ENCODE measurements at places on chromosomes 11 and 22. TPM values are rescaled to one million over a fixed set of nuclear protein-coding genes. Genes with fewer than 3 reads are reported as not detected.
A peak's percentile ranks its signal among the peaks of the same experiment; 100 is the strongest.

GRCh38 chr11:19951558-19952115 is 208.6 kb downstream of the DBX1 start:
- peak; percentile 79 for DNase-seq

- no peak for DNase-seq
Measured at GRCh38 chr11:6565988-6566703, 37.3 kb downstream of the RRP8 start.

- DNase-seq = no peak
Measured at GRCh38 chr11:70667767-70668166, 269.4 kb downstream of the CTTN start.

GRCh38 chr11:12968826-12969225 is 40.3 kb upstream of the RASSF10 start:
- no peak for DNase-seq

DNA sequence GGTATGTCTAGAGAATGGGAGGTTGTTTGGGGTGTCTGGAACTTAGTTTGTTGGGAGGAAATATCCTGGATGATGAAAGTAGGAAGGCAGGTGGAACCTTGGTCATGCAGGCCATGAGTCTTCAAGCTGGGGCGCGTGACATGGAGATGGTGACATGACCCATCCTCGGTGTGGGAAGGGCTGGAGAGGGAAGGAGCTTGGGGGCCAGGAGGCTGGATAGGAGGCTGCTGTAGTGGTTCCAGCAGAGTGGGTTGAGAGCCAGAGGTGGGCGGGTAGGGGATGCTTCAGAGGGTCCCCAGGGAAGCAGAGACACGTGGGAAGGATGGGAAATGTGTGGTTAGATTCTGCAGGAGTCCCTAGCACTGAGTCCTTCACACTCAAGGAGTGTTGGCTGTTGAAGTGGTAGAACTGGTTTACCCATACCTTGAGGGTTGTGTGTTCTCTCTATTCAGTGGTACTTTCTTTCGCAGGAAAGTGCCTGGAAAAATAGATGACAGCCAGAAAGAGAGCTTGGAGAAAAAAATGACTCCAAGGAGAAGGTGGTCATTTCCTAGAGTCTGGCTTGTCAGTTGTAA is 56.8 kb downstream of the LDLRAD3 start:
- no peak for DNase-seq

GRCh38 chr11:31802609-31802989 is 8.5 kb downstream of the PAX6 start:
- no peak for DNase-seq

GRCh38 chr11:129696309-129696989 is 119.2 kb upstream of the TMEM45B start:
- no peak for DNase-seq

DNA sequence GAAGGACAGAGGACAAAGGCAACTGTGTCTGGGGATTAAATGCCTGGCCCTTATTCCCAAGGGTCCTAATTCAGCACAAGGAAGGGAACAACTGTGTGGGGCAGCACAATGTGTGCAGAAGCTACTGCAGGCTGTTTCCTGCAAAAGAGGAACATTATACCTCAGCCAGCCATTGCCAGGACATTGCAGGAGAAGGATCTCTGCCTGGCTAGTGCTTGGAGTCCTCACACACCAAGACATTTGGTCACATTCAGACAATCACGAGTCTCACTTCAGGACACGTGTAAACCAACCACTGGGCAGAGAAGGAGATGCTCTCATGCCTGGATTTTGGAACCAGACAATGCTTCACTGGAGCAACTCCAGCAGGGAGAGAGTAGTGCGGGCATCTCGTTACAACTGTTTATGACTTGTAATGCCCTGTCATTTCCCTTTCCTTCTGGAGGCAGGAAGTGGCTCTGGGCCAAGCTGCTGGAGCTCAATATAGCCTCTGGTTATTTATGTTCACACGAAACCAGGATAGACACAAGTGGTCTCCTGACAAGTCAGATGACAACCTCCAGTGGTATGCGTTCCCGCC is 23.9 kb upstream of the ZC3H12C start:
- peak; percentile 82 for DNase-seq

DNA sequence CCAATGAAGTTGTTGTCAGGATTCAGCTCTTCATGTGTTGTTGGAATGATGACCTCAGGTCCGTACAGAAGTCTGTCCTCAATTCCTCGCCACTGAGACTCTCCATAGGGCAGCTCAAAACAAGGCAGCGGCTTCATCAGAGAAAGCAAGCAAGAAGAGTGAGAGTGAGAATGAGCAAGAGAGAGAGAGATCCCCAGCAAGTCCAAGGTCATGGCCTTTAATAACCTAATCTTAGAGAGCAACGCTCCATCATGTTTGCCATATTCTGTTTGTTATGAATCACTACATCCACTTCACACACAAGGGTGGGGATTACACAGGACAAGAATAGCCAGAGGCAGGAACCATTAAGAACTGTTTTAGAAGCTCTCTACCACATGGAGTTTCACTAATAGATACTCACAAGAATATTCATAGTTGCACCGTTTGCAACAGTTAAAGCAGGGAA is 23.3 kb upstream of the MMP7 start:
- no peak for DNase-seq

- no peak for DNase-seq
Measured at GRCh38 chr22:39501644-39502108, 414 bp upstream of the MIEF1 start.

DNA sequence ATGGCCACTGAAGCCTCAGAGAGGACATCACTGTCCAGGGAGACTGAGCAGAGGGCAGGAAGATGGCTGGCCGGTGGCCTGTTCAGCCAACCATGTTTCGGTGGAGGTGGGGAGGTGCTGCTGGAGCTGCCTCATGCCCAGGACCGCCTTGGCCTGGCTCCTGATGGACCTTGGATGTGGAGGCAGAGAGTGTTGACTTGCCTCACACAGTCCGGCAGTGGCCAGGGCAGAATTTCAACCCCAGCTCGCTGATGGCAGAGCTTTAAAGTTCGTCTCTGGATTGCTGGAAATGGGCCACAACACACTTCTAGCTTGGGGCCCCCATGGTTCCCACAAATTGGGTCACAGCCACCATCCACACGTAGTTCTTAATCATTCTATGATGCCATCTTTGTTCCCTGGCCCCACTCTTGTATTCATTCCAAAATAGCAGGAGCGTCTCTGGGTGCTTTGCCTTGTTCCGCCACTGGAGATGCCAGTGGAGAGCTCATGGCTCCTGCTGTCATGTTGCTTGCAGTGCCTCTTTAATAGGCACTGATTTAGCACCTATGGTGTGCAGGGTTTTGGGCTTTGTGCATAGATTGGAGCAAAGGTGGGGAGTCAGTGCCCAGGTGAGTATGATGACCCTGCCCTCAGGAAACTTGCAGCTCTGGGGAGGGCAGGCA is 5.6 kb downstream of the MAPK8IP1 start:
- no peak for DNase-seq

DNA sequence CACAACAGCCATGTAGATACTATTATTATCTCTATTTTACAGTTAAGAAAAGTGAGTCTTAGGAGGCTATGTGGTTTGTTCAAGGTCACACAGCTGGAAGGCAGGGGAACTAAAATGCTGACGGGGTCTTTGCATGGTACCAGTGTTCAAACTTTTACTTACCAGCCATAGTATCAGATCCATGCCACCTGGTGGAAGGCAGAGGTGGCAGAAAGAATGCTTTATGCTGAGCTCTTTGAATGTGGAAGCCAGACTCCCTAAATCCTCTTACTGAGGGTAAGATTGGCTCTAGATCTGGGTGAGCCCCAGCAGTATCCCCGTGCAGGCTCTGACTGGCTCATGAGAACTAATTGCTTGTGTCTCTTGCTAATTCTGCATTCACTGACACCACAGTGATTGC is 54.3 kb upstream of the NAV2 start:
- DNase-seq = no peak

GRCh38 chr11:34151166-34151565 is 45.7 kb downstream of the NAT10 start:
- no peak for DNase-seq

DNA sequence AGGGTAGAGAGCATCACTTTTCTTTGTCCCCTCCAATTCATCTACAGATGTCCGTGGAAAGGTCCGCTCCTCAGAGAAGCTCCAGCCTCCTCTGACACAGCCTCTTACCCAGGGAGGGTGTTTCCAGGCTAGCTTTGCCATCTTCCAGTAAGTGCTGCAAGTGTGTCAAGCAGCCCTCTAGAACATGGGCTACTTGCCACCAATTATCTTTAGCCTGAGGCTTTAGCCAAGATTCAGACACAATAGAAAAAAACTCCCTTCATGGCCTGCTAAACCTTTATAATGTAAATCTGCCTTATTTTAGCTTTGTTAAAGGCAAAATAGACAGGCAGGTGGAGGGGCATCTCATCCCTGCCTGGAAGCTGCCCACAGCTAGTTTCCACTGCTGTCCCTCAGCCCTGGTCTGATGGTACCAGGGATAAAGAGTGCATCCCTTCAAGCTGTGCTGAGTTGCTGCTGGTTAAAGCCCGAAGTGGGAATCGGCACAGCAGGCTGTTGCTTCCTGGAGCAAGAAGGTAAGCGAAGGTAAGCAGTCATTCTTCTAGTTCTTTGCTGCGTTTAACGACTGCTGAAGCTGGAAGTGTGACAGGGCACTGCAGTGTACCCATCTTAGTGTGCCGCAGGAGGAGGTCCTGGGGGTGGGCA is 190.1 kb upstream of the E2F8 start:
- peak; percentile 90 for DNase-seq

DNA sequence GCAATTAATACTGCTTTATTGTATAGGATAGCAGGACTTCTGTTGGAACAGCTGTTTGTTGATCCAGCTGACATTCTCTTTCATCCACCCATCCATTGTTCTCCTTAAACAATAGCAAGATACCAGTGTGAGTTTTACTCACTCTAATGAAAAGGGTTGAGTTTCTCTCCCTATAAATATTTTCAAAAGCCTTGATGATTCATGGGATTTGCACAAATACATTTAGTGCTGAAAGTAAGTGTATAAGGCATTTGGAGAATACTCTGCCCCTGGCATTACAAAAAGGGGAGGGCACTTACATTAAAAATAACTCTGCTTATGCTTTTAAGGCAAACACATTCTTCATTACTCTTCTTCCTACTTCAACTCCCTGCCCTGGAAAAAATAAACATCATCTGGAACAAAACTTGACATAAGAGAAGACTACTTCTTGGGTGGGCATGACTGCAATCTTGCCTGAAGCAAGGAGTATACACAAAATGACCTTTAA is 634.9 kb downstream of the METTL15 start:
- DNase-seq = peak; percentile 80

- DNase-seq = no peak
Measured at GRCh38 chr11:73152086-73152853, 10.2 kb upstream of the FCHSD2 start.

- DNase-seq = peak; percentile 72
Measured at GRCh38 chr11:75031771-75032549, 43.2 kb downstream of the NEU3 start.

DNA sequence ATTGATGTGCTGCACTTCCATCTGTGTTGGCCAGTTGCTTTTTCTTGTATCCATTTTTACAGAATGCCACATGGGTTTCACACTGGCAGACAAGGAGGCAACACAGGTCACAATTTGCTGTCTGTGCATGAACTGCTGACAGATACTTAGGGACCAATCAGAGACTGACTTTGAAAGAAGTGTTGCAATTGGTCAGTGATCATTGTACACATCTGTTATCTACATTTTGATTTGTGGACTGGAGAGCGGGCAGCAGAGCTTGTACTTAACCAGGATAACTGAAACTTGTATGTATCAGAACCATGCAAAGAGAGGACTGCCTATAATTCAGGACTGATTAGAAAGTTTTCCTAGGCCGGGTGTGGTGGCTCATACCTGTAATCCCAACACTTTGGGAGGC is 21.8 kb downstream of the PRR5 start:
- peak; percentile 54 for DNase-seq

- DNase-seq = peak; percentile 93
Measured at GRCh38 chr22:26398741-26399153, 30.3 kb upstream of the ASPHD2 start.

GRCh38 chr22:21051145-21051830 is 5.5 kb downstream of the LRRC74B start:
- DNase-seq = no peak

- no peak for DNase-seq
Measured at GRCh38 chr11:118136341-118136740, 16.3 kb downstream of the SCN4B start.

GRCh38 chr22:45546333-45547015 is 43.8 kb downstream of the FBLN1 start:
- no peak for DNase-seq

- DNase-seq = no peak
Measured at GRCh38 chr11:88629496-88629895, 292.0 kb upstream of the CTSC start.

DNA sequence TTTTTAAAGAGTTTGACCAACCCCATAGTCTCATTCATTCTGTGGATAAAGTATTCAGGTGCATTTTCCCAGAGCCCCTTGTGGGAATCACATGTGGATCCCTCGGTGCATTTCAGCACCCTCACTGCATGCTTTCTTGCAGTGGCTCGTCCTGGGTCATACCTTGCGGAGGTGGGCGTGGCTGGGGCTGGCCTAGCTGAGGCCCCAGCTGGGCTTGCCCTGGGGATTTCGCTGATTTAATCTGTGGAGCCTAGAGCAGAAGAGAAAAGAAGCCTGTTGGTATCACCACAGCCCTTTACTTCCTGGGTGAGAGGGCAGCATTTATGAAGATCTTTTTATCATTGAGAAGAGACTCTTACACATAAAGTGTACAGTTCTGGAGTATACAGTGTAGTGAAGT is 53.1 kb downstream of the FBXO7 start:
- DNase-seq = no peak

DNA sequence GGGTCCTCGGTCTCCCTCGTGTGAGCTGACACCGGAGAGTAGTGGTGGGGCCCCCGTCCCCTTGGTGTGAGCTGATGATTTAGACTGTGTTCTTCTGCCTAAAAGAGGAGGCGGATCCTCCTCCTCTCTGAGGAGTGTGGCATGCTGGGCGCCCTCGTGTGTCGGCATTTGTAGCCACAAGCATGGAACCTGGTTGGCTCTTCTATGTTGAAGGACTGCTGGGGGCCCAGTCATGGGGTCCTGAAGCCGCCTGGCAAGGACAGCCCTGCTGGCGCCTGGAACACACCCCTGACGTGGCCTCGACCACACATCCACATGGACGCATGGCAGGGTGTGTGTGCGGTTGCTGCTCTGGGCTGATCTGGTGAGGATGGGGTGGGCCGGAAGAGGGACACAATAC is 50.2 kb downstream of the AP2A2 start:
- peak; percentile 41 for DNase-seq

- DNase-seq = no peak
Measured at GRCh38 chr11:73275381-73275750, 3.2 kb downstream of the P2RY6 start.

Gene KRTAP5-10
- total RNA-seq = not detected

Gene SMIM35
- total RNA-seq = not detected

Gene OR51B2
- total RNA-seq = not detected

Gene B3GAT1
- not detected for total RNA-seq

Gene CCDC157
- 2.6 TPM for total RNA-seq

Gene ADAMTS15
- 8.6 TPM for total RNA-seq

Gene MYO7A
- total RNA-seq = 0.45 TPM

Gene UPK3A
- total RNA-seq = not detected

Gene POTEH
- total RNA-seq = not detected

Gene TMEM121B
- total RNA-seq = 0.09 TPM

Gene CHST1
- 0.82 TPM for total RNA-seq

Gene MAP6
- 3.4 TPM for total RNA-seq

Gene GRIK4
- not detected for total RNA-seq
